Stimulated activated CD8-positive, alpha-beta memory T cell treated with anti-CD3 and anti-CD28 coated beads, Interleukin-4, amount 100 ng/mL, for 48 hours (primary cell): ENCODE measurements at places on chromosomes 3 and 15.

DNA sequence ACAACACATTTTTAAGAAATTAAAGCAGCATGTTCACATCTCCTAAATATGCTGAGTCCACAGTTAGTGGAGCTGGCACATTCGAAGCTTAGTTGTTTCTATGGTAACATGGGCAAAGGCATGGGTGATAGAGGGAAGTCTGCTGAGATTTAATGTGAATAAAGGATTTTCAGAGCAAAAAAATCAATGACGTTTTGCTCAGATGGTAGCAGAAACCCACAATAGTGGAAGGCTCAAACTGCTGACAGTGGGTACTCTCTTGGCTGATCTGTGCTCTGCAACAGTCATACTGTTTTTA lies 795.1 kb upstream of the ARPP21 start:
- DNase-seq = no peak

- peak; percentile 20 for DNase-seq
These were observed 42.1 kb downstream of the PPCDC start for GRCh38 chr15:75065467-75065850.

GRCh38 chr3:125152951-125153350 lies 59.6 kb downstream of the SLC12A8 start:
- DNase-seq = no peak

DNA sequence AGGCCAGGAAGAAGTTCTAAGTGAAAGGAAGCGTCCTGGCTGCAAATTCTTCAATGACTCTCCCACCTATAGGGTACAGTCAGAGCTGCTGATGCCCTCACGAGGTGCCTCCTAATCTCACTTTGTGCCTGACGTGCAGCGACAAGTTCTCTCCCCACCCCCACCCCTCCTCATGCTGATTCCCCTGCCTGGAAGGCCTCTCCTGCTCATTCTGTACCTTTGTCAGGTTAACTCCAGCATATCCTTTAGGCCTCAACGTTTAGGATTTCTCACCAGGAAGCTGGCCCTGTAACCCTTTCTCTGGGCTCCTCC lies 25.0 kb downstream of the SLC12A8 start:
- DNase-seq = no peak

GRCh38 chr3:49668414-49668797 lies 5.7 kb upstream of the APEH start:
- no peak for DNase-seq

DNA sequence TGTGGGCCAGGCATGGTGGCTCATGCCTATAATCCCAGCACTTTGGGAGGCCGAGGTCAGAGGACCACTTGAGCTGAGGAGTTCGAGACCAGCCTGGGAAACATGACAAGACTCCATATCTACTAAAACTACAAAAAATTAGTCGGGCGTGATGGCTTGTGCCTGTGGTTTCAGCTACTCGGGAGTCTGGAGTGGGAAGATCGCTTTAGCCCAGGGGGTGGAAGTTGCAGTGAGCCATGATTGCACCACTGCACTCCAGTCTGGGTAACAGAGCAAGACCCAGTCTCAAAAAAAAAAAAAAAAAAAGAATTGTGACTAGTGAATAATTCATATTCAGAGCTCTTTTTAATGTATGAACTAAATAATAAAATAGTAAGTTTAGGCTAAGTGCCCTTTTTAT lies 87.8 kb upstream of the TSEN2 start:
- DNase-seq = no peak

DNA sequence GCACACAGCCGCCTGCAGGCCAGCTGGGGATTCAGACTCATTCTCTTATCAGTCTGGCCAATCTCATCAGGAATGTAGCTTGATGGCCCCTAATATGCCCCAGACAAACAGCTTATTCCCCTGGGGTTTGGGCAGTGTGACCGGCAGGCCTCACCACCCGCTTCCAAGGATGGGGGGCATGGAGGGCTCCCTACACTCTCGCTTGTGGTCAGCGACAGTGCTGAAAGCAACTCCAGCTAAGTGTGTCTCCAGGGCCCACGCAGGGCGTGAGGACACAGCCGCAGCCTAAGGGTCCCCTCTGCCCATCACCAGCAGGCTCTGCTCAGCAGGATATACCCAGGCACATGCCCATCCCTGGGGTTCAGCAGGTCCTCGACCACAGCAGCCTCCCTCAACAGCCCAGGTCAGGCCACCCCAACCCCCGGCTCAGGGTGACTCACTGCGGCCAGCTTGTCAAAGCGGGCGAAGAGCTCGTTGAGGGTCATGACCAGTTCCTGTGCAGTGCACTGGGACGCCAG lies 116.7 kb downstream of the ADCY5 start:
- DNase-seq = no peak

- no peak for DNase-seq
These were observed at the start of gene ABCF3 for GRCh38 chr3:184186184-184186901. ABCF3 (plus strand) TSS chr3:184186199; CDS start chr3:184186208, 9 bp downstream.

GRCh38 chr3:13559764-13560525 lies 11.0 kb downstream of the FBLN2 start:
- DNase-seq = no peak
